ENCODE measurements at places on chromosomes 2 and 18. TPM values are rescaled to one million over a fixed set of nuclear protein-coding genes. Genes with fewer than 3 reads are reported as not detected.

- DNase-seq: no peak
Measured at GRCh38 chr2:168592181-168592831, 136.2 kb downstream of the CERS6 start.

DNA sequence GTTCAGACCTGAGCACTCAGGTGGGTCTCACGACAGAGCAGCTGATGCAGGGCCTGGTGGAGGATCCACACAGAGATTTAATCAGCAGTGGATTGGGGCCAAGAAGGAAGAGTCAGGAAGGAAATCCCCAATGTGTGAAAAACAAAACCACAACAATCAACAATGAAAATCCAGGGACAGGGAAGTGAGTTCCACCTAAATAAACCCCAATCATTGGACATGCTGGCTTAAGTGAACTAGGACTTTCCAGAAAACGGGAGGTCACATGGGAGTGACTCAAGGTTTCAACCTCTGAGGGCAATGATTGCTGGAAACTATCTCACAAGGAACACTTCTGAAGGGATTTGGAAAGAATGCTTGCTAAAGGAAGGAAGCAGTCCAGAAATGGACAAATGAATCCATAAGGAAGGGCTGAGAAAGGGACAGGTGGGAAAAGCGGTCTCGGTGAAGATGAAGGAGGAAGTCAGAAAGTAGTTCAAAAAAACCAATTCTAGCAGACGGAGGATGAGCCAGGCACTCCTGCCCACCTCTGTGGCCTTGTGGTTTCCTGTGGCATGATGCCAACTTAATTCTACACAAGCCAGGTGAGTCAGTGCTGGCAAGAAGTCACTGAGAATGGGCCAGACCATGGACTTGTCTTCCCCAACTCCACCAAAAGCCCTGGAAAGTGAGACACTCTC, 15.4 kb upstream of the XDH start:
- peak; percentile 20 for DNase-seq

- no peak for DNase-seq
Measured at GRCh38 chr2:200340508-200341224, 34.2 kb downstream of the SPATS2L start.

GRCh38 chr2:191840921-191841320, 6.0 kb downstream of the CAVIN2 start:
- no peak for DNase-seq

DNA sequence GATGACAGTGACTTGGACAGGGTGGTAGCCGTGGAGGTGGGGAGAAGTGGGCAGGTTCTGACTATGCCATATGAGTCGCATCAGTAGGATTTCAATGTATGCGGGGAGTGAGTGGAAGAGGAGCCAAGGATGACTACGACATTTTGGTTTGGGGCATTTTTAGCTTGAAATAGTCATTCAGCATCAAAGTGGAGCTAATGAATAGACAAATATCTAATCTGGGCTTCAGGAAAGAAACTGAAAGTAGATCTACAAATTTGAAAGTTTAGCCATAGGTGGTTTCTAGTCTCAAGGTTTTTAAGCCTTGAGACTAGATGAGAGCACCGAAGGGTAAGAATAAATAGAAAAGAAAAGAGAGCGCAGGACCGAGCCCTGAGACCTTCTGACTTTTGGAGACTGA, 58.3 kb downstream of the FEZ2 start:
- peak; percentile 67 for DNase-seq

DNA sequence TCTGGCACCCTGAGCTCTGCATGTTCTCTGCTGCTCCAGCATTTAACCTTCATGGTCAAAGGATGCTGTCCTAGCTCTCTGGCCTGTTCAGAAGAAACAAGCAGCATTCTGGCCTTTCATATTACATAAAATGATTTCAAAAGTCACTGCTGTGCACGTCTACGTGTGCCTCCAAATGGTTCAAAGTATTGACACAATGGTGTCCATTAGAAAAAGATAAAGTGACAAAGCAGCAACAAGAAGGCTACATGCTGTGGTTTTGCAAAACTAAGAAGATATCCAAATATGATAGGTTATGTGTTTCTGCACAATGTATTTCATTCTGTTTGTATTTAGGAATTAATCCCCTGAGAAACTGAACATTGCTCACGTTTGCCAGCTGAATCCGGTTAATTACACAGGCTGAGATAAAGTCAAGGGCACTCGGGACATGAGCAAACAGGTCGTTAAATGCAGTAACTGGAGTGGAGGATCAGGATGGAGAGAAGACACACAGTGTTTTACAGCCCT, 258.5 kb downstream of the DOK6 start:
- no peak for DNase-seq

GRCh38 chr2:109344270-109344805, 215.3 kb downstream of the SH3RF3 start:
- no peak for DNase-seq

DNA sequence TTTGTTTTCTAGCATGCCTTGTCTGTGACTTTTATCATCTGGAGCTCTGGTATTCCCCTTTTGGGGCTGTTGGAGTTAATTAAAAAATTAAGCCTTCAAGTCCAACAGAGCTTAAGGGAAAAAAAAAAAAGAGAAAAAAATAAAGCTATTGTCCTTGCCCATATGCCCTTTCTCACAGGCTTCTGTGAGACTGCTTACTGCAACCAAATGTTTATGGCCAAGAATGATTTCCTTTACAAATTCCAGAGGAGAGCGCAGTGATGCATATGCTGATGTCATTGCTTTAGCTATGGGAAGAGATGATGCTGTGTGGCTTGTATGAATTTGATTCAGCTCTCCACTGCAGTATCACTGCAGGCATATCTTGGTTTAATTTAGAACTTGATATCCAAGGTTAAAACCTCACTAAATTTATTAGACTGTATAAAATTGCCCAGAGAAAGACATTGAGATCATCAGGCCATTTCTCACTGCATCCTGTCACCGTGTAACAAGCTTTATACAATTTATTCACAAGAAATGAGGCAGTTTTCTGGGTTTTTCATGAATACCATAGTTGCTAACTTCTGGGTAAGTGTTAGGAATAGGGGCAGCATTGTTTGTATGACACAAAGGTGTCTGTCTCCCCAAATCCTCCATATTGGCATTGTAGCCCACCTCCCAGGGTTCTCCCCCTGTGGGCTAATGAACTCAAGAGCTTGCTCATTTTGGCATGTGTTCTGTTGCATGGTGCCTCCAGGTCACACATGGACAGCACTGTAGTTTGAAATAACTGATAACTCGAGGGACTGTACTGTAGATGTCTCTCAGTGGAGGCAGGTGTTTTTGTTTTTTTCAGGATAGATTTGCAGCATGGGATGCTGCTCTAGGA, 85.0 kb downstream of the TANC1 start:
- DNase-seq: no peak

- no peak for DNase-seq
Measured at GRCh38 chr2:241001413-241002274, 3.2 kb downstream of the SNED1 start.

DNA sequence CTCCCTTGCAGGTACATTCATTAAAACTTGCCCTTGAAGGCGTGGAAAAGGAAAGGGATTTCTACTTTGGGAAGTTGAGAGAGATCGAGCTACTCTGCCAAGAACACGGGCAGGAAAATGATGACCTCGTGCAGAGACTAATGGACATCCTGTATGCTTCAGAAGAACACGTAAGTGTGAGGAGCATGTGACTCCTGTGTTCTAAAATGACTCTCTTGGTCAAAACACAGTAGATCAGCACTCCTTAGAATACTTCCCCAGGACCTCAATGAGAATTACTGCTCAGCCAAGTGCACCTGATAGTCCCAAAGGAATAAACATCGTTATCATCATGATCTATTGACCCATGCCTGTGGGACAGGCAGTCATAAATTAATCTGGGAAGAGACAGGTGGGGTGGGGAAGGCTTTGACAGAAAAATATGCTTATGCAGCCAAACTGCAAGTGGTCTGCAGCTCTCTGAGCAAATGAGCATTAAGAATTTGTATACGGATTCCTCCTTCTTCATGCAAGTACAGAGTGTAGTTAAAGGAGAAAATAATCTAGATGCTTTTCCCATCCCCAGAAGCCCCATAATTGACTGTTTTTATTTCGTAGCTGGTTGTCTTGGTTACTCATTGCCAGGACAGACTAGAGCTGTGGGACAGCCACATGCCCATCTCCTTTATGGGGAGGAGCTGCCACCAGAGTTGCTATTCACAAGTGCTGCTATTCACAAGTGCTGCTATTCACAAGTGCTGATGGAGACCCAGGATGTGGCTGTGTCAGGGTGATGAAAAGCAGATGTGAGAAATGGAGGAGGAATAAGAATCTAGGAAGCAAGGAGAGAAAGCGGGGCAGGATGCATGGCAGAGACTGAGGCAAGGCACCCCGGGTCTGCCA, 91.0 kb downstream of the MAPRE2 start:
- DNase-seq: no peak

DNA sequence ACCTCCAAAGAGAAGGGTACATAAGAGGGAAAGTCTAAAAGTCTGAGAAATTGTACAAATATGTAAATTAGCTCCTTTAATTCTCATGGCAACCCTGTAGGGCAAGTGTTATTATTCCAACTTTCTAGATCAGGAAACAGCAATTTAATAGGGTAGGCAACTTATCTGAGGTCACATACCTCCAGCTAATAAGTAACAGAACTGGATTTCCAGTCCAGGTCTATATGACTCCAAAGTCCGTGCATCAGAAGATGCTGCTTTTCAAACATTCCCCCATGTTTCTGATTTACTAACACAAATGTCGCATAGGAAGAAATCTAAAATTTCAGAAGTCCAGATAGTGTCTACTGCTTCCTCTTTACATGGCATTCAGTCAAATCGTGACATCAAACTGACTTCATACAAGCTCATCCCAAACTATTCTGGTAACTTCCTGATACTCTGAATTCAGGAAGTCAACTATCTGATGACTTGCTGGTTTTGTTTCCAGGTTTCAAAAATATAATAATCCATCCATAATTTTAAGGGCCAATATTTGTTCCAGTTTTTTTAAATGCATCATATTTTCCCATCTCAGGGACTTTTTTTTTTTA, 419.3 kb upstream of the ACVR2A start:
- DNase-seq: no peak

- no peak for DNase-seq
Measured at GRCh38 chr2:224532441-224532840, 52.7 kb downstream of the CUL3 start.

DNA sequence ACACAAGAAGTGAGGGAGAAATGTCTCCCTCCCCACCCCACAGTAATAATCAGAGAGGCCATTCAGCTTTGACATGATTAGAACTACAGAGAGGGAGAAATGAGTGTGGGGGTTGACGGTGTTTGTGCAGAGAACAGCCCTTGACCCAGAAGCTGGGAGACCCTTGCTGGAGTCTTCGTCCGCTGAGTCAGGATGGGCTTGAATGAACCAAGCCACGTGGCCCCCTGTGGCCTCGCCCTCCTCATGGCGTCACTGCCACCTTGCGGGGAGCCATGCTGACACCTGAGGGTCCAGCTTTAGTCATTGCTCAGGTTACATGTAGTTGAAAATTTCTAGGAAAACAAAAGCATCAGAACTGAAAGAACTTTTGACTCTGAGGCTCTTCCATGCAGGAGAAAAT, 101.2 kb downstream of the DGKD start:
- no peak for DNase-seq

GRCh38 chr18:37012452-37012851, 183.5 kb downstream of the KIAA1328 start:
- DNase-seq: no peak

- no peak for DNase-seq
Measured at GRCh38 chr2:173458991-173459780, 104.5 kb downstream of the CDCA7 start.

GRCh38 chr2:232897598-232898408, 27.7 kb downstream of the SNORC start:
- no peak for DNase-seq

DNA sequence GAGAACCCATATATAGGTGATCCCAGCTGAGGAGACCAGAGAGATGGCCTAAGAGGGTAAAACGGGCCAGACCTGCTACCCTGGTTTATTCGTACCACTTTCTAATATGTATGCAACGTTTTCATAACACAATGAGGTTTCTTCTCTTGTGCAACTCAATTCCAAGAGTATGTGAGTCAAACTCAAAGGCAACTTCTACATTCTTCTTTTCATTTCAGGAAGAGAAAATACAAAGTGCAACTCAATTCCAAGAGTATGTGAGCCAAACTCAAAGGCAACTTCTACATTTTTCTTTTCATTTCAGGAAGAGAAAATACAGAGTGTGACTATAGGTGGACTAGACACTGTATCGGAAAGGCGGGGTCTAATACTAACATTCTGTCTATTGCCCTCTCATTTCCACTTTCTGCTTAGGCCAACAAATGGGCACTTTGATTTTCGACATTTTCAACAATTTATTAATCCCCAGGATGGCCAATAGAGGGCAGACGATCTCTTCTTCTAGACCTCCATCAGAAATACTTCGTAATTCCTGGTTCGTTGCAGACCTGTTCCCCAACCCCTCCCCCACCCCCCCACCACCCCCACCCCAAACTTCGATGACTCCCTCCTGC, 3.7 kb upstream of the CRIM1 start:
- DNase-seq: peak; percentile 53

DNA sequence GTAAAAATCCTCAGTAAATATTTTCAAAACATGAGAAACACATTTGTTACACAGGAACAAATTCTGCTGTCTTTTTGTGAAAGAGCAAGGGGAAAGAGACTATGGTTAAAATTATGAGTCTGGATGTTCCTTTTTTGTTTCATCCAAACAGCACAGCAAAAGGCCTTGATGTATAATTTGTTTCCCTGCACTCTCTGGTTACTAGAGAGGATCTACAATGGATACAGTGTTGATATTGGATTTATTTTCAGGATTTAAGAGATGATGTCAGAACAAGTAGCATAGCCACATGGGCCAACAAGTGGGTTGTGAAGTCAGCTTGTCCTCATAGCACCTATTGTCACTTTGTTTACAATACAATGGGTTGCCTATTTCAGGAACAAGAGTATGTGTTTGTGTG, 11.3 kb upstream of the ERBB4 start:
- DNase-seq: no peak

DNA sequence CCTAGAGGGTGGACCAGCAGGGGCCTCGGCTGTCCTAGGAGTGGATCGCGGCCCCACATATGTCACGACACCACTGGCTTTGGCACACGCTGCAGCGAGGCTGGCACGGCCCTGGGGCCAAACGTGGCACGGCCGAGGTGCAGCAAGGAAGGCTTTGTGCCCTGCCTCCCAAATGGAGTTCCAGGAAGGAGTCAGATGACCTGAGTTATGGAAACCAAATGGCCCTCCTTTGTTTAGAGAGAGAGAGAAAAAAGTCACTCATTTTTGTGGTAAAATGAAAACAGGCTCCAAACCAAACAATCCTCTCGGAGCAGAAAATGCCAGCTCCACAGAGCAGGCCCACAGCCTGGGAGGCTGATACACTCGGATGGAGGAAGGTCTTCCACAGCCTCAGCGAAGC, 105.6 kb downstream of the ANTXR1 start:
- no peak for DNase-seq

GRCh38 chr2:217163987-217164386, 304.1 kb upstream of the TNP1 start:
- no peak for DNase-seq

- DNase-seq: no peak
Measured at GRCh38 chr2:83370419-83370762, 1088.7 kb downstream of the SUCLG1 start.

GRCh38 chr2:219125225-219125885, 35.3 kb downstream of the NHEJ1 start:
- DNase-seq: peak; percentile 95

The METTL5 gene
- total RNA-seq: 56.3 TPM

The SANBR gene
- 9.0 TPM for total RNA-seq

The HNMT gene
- 1.4 TPM for total RNA-seq

The LYG2 gene
- total RNA-seq: not detected

The C2orf72 gene
- total RNA-seq: not detected

The SLC30A3 gene
- not detected for total RNA-seq

The RUFY4 gene
- not detected for total RNA-seq

The PARD6G gene
- 0.43 TPM for total RNA-seq

The ACKR3 gene
- total RNA-seq: not detected

The CDCA7 gene
- total RNA-seq: 9.7 TPM

Measured in HFFc6 (cell line).